ENCODE measurements at places on chromosomes 4 and X.

DNA sequence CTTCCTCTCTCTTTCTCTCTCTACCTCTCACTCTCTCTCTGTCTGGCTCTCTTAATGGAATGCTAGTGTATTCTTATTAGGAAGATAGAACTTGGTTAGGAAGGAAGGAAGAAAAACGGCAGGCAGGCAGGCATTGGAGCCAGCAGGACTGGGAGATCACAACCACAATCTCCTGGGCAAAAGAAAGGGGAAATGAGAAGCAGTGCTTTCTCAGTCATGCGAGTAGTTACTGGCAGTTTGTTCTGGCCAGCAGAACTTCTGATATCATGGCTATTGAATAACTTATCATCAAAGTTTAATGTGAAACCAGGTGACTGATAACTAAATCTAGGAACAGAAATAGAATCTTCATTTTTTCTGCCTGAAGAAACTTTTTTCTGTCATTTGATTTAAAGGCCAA lies 60.9 kb upstream of the PAGE1 start:
- DNase-seq = no peak

DNA sequence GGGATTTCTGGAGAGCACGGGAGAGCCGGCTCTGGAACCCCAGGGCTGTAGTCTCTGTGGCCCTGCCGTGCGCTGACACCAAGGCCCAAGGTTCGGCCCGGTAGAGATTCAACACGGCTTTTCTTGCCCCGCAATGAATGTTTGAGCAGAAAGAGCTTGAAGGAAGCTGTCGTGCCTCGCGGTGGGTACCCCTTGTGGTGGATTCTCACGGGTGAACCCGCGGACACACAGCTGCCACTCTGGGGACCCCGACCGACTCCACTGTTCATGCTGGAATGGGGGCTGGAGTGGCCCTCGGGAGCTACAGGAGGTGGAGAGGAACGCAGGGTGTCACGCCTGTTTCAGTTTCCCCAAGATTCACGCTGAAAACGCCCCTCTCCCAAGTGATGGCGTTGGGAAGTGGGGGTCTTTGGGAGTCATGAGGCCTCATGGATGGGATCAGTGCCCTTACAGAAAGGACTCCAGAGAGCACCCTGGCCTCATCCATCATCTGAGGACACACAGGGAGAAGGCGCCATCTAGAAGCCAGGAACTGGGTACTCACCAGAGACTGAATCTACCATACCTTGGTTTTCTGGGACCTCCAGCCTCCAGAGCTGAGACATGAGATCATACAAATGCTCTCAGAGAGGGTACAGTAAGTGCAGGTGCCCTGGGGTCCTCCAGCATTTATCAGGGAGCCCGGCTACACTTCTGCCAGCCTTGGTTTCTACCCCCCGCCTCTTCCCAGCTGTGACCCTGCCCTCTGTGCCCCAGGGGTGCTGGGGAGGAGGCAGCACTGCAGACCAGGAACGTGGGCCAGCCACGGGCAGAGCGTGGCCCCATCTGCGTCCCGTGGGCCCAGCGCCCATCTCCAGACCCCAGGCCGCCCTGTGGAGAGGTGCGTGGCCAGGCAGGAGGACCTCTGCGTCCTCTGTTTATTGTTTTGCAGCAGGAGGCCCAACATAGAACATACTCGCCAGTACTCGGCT lies 6.4 kb downstream of the SLC25A6 start:
- no peak for DNase-seq

DNA sequence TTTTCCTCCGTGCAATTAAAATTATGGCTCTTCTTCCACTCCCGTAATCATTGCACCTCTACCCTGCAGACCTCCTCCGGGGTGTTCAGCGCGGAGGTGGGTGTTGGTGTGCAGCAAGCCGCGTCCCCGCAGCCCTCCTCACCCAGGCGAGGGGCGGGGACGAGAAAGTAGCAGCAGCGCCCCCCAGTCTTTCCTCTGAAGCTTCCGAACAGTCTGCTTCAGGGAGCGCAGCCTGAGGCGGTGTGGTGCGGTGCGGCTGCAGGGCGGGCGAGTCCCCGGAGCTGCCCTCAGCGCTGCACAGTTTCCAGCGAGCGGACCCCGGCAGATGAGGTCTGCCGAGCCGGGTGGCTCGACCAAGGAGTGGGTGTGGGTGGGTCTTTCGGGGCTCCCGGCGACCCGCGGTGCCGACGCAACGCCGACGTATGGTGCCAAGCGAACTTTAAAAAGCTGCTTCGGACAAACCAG lies at the start of gene FRAS1:
TSS of gene FRAS1 (plus strand) at position 189 of the 465 bp plus-strand sequence. CDS start 687 bp downstream, outside the sequence.
- DNase-seq = no peak

DNA sequence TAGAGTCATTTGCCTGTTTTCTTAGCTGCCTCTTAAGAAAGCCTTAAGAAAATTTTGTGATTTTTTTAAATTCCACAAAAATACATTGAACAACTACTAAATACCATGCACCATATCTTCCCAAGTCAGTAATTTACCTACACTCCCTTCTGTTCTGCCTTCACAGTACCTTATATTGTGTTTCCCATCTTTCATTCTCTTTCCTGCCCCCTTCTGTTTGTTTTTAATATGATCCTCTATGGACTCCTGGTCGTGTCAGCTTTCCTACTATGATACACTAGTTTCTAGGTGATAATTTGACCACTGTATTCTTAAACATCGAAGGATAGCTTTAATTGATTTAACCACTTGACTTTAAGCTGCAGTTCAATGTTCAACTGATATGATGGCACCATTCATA lies 297.7 kb upstream of the HAND2 start:
- no peak for DNase-seq

DNA sequence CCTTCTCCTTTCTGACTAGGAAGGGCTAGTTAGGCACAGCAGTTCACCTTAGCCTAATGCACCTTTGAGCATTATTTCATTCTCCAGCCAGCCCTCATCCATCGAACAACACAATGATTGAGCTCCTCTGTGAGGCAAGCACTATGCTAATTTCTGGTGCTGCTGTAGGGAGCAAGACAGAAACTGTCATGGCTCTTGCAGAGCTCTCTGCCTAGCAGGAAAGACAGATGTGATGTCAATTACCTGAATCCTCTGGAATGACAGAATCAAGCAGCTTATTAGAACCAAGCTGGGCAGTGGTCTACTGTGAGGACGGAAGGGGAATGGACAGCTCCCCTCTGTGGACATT lies 256.1 kb upstream of the NOCT start:
- DNase-seq = no peak

DNA sequence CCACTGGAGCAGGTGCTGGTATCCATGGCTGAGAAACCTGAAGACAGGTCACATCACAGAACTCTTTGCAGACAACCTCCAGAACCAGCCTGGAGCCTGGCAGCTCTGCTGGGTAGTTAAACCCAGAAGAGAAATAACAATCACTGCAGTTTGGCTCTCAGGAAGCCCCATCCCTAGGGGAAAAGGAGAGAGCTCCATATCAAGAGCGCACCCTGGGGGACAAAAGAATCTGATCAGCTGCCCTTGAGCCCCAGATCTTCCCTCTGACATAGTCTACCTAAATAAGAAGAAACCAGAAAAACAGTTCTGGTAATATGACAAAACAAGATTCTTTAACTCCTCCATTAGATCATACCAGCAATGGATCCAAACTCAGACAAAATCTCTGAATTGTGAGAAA lies 823.2 kb upstream of the FRG1 start:
- DNase-seq = no peak

- DNase-seq = no peak
Observed at GRCh38 chr4:165828928-165829327, 44.1 kb upstream of the TLL1 start.

- DNase-seq = no peak
Observed at GRCh38 chr4:124234771-124235170, 477.8 kb downstream of the ANKRD50 start.

- no peak for DNase-seq
Observed at GRCh38 chr4:98555798-98556445, 102.5 kb downstream of the TSPAN5 start.

GRCh38 chr4:8021796-8022195 lies 82.1 kb upstream of the AFAP1 start:
- no peak for DNase-seq

- peak; percentile 37 for DNase-seq
Observed at GRCh38 chr4:173264684-173265185, 69.4 kb downstream of the HMGB2 start.

GRCh38 chrX:85504381-85504780 lies 124.9 kb upstream of the POF1B start:
- DNase-seq = no peak

DNA sequence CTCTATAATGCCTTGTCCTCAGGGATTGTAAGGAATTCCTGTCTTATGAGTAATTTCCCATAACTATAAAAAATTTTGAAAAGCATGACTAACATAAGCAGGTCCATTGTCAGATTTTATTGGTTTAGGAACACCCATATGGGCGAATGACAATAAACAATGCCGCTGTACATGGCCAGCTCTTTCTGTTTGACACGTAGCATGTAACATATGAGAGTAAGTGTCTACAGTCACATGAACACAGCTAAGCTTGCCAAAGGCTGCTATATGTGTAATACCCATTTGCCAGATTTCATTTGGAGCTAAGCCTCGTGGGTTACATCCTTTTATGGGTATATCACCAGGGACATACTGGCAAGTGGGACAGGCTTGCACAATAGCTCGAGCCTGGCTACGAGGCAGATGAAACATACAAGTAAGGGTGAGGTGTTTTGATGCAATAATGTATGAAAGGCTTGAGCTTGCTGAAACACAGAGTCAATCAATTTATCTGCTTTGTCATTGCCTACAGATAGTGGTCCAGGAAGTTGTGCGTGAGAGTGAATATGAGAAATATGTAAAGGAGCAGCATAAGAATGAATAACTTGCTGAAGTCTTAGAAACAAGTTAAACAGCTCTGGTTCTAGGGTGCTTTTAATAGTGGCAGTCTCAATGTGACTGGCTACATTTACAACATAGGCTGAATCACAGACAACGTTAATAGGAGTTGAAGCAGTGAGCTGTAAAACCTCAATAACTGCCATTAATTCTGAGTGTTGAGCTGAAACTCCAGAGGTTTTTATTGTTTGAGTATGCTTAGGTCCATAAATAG lies 67.4 kb upstream of the UGT2B10 start:
- no peak for DNase-seq

- no peak for DNase-seq
Observed at GRCh38 chr4:75997946-75998345, 7.2 kb upstream of the SDAD1 start.

- DNase-seq = no peak
Observed at GRCh38 chr4:32462944-32463343, 1742.8 kb downstream of the PCDH7 start.

DNA sequence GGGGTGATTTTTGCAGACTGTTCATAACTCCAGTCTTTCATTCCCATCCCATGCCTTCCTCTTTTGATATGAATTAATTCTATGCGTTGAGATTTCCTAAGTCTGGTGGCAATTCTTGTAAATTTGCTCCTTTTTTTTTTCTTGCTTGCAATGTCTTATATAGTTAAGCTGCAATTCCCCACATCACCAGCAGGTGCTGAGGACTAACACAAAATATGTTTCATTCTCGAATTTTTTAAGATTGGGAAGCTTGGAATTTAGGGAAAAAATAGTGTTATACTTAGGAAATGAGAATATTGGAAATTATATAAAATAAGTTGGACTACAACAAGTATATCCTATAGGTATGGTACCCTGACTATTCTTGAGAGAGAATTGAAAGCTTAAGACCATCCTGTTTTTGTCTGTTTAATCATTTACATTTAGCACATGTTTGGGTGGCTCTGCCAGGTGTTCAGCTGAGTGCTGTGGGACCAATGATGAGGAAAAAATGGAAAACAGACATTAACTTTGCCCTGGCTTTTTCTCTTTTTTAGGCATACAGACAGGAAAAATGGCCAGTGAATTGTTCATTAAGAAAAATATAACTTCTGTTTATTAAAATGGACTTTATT lies 30.2 kb downstream of the AFF2 start:
- DNase-seq = no peak

DNA sequence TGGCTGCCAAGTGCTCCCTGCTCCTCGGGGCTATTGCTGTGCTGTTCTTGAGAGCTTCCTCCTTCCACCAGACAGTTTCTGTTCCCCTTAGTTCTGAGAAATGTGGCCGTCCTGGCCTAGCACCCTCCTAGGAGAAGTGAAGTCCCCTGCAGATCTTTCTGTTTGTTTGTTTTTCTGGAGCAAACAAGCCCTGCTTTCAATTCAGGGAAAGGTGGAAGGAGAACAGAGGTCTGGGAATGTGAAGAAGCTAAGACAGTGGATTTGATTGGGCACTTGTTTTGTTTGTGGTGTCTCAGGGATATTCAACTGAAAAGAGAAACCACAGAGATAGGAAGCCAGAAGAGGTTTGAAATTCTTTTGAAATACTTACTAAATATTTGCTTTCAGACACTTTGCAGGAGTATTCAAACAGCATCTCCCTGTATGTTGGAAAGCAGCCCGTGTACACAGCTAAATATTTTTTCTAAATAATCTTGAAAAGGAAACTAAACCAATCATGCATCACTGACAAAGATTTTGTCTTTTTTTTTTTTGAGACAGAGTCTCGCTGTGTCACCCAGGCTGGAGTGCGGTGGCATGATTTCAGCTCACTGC lies 36.5 kb upstream of the PPM1K start:
- peak; percentile 6 for DNase-seq

- DNase-seq = no peak
Observed at GRCh38 chrX:43504394-43504793, 151.7 kb upstream of the MAOA start.
